ENCODE measurements at places on chromosomes 5 and 9.

- DNase-seq, result no peak
Observed at GRCh38 chr9:101514071-101514470, 19.6 kb upstream of the RNF20 start.

DNA sequence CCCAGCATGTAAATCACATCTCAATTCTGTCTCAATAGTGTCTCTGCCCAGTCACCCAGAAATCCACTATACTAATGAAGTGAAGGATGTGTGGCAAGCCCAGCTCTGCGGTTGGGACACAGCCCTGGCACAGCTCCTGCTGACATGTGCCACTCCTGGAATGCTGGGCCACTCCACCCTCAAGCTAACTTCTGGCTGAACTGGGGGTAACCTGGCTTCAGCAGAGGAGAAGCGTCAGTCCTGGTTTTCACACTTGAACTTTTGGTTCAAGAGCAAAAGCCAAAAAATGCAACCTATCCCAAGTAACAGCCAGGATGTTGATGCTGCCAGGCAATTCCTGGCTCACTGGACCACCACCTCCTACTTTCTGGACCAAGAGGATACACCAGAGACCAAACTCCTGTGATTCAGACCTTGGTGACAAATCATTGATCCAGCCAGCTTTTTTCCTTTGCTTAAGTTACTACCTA lies 86.4 kb downstream of the ARRDC3 start:
- DNase-seq, result no peak

DNA sequence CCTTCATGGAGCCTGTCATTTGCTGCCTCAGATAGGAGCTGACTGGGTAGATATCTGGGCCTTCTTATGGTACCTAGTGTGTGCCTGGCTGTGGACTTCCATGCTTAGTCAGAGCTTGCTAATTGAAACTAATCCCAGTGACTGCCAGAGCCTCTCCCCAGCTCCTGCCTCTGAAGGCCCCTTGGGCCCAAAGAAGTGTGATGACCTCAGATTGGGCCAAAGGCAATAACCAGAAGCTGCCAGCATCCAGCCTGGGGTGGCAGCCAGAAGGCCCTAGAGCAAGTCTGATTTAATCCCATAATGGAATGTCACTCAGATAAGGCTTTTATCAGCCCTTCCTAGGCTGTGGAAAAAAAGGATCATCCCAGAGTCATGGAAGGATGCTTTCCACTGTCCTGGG lies 17.1 kb upstream of the CDC23 start:
- no peak for DNase-seq

DNA sequence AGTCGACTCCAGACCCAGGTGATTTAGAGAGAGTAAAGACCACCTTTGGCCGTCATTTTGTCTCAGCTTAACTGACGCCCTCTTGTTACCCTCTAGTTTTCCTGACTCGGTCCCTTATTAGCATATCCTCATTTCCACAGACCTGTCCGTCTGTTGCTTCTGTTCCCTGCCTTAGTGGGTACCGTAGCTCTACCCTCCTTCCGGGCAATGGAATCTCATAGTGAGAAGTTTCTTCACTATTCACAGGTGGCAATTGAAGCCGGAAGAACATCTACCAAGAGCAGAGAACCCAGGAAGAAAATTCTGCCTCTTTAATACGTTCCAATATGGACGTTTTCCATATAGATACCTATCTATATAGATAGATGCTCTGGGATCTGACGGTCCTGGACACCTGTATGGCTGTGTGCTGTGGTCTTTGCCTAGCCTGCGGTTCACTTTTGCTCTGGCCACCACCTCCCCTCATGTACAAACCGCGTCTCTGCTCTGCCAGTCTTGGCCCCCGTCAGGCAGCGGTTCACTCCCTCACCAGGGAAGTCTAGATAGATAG lies 652 bp upstream of the TMEM161B start:
- DNase-seq, result peak; percentile 29

GRCh38 chr5:17228821-17229291 lies 11.4 kb downstream of the BASP1 start:
- DNase-seq, result no peak

- no peak for DNase-seq
Observed at GRCh38 chr5:157747766-157748700, 4.5 kb downstream of the LSM11 start.

DNA sequence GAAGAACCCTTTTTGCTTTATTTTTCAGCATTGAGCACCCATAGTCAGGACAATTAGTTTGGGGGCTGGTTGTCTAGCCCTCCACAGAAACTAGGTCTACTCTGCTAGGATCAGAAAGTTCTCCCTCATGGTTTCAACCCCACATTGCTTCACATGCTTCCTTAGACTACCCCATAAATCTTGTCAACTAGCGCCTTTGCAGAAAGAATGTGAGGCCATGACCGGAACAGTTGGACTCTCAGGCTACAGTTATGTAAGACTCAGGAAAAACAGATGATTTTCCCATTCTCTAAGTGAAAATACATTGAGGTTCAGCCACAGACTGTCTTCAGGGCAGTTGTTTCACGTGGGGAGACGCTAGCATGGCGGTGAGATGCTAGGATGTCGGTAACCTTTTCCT lies 255.6 kb downstream of the NR3C1 start:
- no peak for DNase-seq

GRCh38 chr5:176541338-176542134 lies 4.3 kb upstream of the RNF44 start:
- peak; percentile 78 for DNase-seq

DNA sequence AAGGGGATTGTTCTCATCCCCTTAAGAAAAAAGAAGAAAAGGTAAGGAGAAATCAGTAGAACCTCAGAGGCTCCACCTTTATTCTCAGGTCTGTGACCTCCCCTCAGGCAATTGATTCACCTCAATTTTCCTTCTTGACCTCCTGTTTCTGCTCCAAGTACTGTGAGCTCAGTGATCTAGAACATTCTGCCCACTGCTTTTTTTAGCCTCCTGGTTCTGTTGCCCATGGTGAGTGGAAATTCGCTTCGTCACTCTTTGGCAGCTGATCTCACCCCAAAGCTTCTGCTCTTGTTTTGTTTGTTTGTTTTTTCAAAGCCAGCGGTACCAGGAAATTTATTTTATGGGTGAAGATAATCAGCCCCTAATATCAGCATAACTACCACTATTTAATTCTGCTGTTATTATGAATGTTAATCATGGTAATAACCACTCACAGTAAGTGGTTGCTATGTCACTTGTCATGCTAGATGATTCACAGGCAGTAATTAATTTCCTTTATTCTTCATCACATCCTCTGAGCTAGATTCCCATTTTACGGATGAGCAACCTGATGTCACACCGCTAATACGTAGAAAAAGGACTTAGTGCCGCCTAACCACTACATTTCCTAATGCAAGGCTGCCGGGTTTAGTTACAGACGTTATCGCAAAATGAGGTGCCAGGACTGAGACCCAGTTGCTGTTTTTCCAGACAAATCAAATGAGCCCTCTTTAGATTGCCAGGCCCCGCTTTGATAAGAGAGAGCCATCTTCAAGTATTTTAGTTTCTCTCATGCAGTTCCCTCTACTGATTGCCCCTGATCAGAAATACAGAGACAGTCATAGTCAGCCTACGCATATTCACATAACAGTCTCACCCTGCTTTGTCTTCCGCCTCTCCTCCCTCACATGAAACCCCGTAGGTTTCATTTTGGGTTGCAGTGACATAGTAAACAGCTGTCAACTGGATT lies 78.2 kb downstream of the CYFIP2 start:
- peak; percentile 28 for DNase-seq

DNA sequence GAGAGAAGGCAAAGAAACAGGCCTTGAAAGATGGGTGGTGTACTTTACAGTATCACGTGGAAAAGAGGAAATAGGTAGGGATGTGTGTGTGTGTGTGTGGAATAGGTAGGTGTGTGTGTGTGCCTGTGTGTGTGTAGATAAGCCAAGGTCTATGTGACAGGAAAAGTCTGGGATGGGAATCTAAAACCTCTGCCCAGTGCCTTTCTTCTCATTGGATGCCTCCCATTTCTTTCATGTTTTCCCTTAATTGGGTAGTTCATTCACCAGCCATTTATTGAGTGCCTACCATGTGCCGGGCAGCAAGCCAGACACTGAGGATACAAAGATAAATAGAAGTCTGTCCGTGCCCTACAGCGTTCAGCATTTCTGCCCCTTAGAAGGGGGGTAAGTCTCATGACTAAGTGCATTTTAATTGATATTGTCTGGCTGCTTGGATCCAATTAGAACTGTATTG lies 1.0 kb downstream of the URM1 start:
- no peak for DNase-seq

GRCh38 chr5:59923465-59923864 lies 29.9 kb upstream of the PDE4D start:
- no peak for DNase-seq

- DNase-seq, result no peak
Observed at GRCh38 chr5:37578176-37578575, 199.1 kb downstream of the WDR70 start.

DNA sequence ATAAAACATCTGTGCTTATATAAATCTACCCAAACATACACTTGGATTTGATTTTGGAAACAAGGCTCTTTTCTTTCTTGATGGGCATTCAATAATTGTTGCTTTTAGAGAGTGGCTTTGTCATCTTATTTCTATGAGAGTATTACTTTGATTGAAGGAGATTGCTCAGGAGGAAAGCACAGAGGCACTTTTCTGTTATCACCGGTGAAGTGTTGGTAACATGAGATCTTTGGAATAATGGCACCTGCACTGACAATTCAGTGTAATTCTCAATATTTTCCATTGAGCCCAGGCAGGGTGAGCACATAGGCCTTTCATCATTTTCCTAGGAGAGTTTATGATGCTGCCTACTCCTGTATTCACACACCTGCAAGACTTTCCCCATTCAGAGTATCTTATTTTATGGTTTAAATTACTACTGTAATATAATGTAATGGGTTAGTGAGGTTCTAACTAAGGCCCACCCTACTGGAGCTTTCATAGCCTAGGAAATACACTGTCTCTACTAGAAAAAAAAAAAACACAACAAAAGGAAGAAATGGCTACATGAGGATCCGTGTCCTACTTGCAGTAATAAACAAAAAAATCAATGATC lies 244.3 kb downstream of the DENND1A start:
- DNase-seq, result no peak

DNA sequence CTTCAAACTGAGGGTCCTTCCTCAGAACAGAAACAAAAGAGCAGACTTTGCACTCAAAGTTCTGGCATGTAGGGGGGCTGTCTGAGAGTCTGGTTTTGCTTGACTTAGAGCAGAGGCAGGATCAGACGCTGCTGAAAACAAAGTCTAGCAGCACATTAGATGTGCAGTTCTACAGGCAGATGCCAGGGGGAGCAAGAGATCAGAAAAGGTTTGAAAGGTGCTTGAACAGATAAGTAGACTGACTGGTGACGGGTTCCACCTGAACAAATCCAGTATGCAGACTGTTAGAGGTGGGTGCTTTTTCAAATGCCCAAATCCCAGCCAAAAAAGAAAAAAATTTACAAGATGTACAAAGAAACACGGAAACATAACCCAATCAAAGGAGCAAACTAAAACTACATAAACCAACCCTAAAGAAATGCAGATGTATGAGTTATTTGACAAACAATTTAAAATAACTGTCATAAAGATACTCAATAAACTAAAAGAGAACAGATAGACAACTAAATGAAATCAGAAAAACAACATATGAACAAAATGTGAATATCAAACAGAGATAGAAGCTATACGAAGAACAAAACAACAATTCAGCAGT lies 194.7 kb upstream of the FREM1 start:
- DNase-seq, result peak; percentile 52

GRCh38 chr5:118604106-118604505 lies 384.2 kb downstream of the DTWD2 start:
- no peak for DNase-seq

GRCh38 chr9:127938298-127938690 lies 640 bp upstream of the DPM2 start:
- DNase-seq, result no peak
